ENCODE measurements at places on chromosomes 5 and 9.

DNA sequence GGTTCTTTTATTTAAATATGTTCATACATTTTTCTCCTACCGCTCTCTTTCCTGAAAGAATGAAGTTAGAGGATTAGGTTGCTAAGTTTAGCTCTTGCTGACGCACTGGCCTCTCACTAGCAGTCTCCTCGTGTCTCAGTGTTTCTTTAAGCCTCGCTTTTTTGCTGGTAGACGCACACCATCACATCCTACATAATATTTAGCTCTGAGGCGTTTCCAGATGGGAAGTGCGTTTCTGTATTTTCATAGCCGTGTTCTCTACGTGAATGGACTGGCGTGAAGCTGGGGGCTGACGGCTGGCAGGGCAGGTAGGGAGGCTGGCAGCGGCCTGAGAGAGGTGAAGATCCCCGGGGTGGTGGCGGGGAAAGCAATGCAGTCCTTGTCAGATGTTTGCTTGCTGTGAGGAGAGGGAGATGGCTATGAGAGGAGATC lies 79.2 kb upstream of the SPRY4 start:
- no peak for DNase-seq
- H3K27me3 ChIP-seq: peaks cover 4% of the 10 kb centered on the region
- no peak overlapping the region for H3K27ac ChIP-seq
- H3K4me1 ChIP-seq: no peaks in the 10 kb centered on the region
- H3K4me3 ChIP-seq: no peak overlapping the region

GRCh38 chr9:125227761-125228160 lies 13.4 kb downstream of the HSPA5 start:
- no peaks in the 10 kb centered on the region for H3K4me1 ChIP-seq
- H3K36me3 ChIP-seq: peaks cover 5% of the 10 kb centered on the region
- no peaks in the 10 kb centered on the region for H3K27me3 ChIP-seq
- no peak for DNase-seq
- H3K27ac ChIP-seq: no peak overlapping the region

DNA sequence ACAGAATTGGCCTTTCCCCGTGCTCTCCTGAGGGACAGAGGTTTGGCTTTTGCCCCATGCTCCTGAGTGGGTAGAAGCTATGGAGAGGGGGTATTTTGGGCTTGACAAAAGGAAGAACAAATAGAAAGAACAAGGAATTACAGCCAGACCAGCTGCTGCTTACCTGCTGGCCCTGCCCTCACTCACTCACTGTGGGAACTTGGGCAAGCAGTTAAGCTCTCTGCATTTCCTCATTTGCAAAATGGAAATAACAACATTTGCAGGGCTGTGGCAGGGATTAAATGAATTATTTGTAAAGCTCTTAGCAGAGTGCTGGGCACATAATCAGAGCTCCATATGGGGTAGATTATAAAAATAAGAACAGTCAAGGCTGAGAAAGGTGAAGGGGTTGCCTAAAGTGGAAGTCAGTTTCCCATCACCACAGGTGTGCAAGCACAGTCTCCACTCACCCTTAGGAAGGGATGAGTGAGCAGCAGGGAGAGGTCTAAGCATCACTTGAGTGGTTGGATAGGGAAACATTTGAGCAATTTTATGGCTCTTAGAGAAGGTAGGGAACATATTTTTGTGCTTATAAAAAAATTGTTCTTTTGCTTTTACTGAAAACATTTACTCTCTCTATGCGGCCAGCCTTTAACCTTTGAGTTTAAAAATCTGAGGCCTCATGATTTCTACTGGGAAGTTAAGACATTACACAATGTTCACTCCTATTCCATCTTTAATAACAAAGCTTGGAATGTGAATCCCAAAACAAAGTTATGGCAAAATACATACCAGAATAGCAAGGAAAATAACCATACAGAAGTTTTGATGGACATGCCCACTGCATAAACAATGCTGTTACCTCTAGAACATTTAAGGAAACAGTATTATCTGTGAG lies 42.8 kb upstream of the LHFPL2 start:
- H3K4me3 ChIP-seq: no peak overlapping the region
- H3K27me3 ChIP-seq: peaks cover 9% of the 10 kb centered on the region
- peaks cover 2% of the 10 kb centered on the region for H3K4me1 ChIP-seq
- DNase-seq: no peak
- H3K27ac ChIP-seq: no peak overlapping the region

GRCh38 chr9:74496406-74496805 lies 729 bp upstream of the RORB start:
- H3K27ac ChIP-seq: no peak overlapping the region
- peaks cover 58% of the 10 kb centered on the region for H3K27me3 ChIP-seq
- H3K4me3 ChIP-seq: peak overlapping the region; percentile 92

- H3K27ac ChIP-seq: no peak overlapping the region
- H3K4me1 ChIP-seq: peaks cover 12% of the 10 kb centered on the region
- DNase-seq: no peak
- H3K27me3 ChIP-seq: peaks cover 2% of the 10 kb centered on the region
- H3K4me3 ChIP-seq: no peak overlapping the region
Observed at GRCh38 chr5:126369995-126370731, 53.0 kb upstream of the GRAMD2B start.

- H3K27ac ChIP-seq: peak overlapping the region; percentile 78
- H3K4me3 ChIP-seq: peak overlapping the region; percentile 74
- H3K27me3 ChIP-seq: peaks cover 9% of the 10 kb centered on the region
- DNase-seq: no peak
Observed at GRCh38 chr9:21443849-21444625, 3.8 kb downstream of the IFNA1 start.

DNA sequence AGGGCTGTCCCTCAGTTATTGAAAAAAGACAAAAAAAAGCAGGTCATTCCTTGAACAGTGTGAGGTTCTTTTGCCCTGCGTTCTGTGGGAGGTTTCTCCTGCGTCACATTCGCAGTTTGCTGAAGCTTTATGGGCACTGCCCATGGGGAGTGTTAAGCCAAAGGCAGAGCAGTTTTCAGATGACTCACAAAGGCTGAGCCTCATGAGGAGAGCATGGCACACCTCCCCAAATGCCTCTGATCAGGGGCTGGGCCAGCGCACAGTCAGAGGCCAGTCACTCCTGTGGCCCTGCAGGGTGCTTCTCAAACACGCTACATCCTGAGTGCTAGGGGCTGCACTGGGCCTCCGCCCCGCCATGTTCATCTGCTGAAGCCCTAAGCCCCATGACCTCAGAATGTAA lies 38.4 kb downstream of the IRX1 start:
- H3K4me1 ChIP-seq: no peaks in the 10 kb centered on the region
- H3K36me3 ChIP-seq: no peaks in the 10 kb centered on the region
- no peak for DNase-seq
- H3K4me3 ChIP-seq: no peak overlapping the region

GRCh38 chr5:138784590-138784989 lies 31.4 kb downstream of the CTNNA1 start:
- peaks cover 20% of the 10 kb centered on the region for H3K27me3 ChIP-seq
- DNase-seq: no peak
- no peaks in the 10 kb centered on the region for H3K36me3 ChIP-seq

GRCh38 chr5:158739951-158740757 lies 359.6 kb downstream of the EBF1 start:
- peaks cover 3% of the 10 kb centered on the region for H3K27me3 ChIP-seq
- H3K4me1 ChIP-seq: no peaks in the 10 kb centered on the region
- H3K36me3 ChIP-seq: no peaks in the 10 kb centered on the region
- DNase-seq: no peak
- no peak overlapping the region for H3K4me3 ChIP-seq

All from activated naive CD8-positive, alpha-beta T cell treated with anti-CD3 and anti-CD28 coated beads, Interleukin-2, amount 10 ng/mL, durations not matched to agents 7 days and 5 days (primary cell).